OCI-LY7 (cell line): ENCODE measurements at places on chromosomes 12 and 14.

DNA sequence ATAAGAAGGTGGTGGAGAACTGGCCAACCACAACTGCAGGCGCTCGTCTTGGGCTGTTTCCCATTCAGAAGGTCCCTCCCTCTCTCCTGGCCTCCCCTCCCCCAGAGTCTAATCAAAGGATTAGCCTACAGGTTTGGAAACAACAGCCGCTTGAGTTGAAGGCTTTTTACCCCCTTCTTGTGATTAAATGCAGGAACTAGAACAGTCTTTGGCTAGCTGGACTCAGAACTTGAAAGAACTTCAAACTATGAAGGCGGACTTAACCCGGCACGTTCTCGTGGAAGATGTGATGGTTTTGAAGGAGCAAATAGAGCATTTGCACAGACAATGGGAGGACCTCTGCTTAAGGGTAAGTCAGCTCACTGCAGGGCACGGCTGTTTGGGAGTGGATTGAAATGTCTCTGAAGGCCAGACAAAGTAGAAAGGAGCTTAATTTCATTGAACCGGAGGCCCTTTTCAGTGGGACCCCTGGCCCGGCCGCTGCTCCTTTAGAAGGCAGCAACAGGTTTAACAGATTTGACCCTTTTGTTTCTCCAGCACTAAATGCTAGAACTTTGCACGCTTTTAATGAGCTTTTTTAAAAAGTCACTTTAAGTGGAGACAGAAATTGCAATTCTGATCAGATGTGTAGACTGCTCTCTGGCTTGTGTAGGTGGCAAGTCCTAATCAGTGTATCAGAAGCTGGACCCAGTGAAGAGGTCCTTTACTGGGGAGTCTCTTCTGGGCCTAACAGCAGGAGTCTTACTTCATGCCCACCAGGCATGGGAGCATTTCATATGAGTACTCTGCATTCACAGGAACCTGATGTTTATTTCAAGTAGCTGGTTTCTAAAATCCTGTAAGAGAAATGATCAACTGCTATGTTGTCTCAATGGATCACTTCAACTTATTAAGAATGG is 107.7 kb downstream of the ESR2 start:
- DNase-seq = no peak

DNA sequence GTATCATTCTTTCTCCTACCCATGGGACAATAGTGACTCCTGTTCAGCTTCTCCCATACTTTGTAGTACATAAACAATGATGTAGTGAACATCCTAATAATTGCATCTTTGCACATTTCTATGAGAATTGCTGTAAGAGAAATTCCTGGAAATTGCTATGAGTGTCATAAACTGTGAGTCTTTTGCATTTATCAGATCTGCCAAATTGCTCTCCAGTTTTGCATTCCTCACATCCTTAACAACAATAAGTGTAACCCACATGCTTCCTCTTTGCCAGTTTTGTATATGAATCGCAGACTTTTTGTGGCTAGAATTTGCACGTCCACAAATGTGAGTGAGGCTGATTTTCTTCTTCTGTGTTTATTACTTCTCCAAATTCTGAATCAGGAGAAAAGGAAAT is 124.0 kb upstream of the TBX5 start:
- no peak for DNase-seq

DNA sequence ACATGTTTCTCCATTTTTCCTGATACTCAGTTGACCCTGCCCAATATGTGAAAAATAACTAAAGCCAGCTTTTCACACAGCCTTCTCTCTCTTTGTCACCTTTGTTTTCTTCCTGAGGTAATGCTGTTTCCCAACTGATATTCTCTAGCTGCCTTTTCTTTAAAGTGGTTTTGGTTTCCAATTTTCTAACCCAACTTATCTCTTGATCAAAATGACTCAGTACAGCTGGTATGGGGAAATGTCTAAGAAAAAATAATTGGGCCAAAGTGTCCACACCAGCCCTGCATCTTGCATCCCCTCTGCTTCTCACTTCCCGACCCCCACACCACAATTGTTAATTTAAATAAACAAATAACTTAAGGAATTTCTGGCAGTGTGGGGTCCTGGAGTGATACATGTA is 193.8 kb downstream of the SYT1 start:
- no peak for DNase-seq

DNA sequence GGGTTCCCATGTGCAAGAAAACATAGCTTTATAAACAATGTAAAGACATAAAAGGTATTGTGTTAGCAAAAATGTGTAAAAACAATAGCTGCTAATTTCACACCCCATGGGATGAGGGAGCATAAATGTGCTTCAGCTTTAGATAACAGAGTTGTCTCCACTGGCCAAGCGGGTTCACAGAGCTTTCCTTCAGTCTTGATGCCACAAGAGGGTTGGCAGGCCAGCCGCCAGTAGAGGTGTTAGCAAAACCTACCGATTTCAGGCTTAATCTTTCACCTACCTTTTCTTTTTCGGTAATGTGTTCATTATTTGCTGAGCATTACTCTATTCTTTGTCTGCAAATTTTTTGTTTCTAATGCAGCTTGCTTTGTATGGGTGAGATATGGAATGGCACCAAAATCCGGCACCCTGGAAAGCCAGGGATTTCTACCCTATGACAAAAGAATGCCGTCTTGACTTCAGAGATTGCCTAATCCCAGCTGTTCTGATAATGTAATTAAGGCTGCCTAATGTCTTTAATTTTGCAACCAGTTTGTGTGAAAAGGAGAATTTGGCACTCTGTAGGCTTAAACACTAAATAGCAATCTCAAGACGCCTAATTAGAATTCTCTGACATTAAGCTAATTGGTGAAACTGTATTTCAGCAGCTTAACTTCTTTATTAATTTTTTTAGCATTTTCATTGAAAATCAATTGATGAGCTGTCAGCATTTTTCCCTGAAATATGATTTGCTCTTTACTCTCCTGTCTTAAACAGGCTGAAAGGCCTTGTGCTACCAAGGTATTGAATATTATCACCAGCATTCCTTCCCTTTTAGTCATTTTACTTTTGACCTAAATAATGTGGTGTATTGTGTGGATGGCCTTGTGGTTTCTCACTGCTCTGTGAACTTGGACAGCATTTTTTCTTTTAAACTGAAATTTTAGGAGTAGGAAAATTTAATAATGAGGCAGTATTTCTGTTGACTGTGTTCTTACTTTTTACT is 60.7 kb downstream of the POLR3B start:
- no peak for DNase-seq

DNA sequence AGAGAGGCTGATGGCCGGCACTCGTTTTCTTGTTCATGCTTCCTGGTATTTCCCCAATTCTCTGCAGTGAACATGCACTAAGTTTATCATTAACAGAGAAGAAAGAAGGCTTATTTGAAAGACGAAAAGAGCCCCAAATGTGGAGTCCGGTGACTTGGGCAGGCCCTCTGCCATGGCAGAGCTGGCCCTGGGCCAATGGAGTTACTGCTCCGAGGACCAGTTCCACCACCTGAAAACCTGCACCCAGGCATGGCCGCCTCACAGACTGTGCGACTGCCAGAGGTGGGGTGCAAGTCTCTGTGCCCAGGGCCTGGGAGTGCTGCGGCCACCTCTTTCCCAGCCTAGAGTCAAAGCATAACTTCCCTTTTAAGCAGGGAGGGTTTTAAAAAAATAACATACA is 24.9 kb downstream of the DEGS2 start:
- no peak for DNase-seq

DNA sequence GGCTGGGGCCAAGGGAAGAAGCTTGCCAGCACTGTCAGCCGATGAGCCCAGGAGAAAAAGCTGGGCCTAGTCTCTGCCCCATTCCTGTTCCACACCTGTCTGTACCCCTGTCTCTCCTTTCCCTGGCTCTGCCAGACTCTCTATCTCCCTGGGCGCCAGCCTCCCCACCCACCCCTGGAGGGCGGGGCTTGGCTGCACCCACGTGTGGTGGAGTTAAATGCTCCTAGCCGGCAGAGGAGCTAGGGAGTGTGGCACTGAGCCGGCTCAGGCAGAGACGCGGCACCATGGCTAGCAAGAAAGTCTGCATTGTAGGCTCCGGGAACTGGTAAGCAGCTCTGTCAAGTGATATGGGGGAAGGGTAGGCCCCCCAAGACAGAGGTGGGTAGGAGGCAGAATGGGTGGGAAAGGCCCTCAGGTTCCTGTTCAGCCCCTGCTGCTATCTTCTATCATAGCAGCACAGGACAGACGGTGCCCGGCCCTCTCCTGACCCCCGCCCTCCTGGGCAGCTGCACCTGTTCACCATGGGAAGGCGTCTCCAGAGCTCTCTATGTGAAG is at the start of gene GPD1:
Gene GPD1 (plus strand): TSS at position 242 of the 555 bp plus-strand sequence. CDS start 43 bp downstream, at position 285.
- DNase-seq = no peak

- no peak for DNase-seq
Observed at GRCh38 chr12:52585946-52586345, 12.3 kb upstream of the KRT74 start.

DNA sequence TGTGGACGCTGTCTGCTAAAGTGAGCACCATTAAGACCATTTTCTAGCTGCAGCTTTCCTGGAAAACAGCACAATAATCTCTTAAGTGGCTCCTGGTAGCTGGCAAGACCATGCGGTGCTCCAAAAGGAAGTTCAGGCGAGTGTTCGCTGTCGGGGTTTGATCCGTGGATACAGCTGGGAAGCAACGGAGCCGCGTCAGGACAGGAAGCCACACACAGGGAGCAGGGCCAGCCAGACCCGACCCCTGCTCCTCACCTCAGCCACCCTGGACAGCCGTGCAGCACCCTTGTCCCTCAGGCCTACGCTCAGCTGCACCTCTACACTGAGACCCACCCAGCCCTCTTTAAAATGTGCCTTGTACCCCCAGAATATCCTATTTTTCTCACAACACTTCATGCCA is 19.4 kb downstream of the ZFYVE21 start:
- no peak for DNase-seq

GRCh38 chr14:85688006-85688405 is 158.1 kb downstream of the FLRT2 start:
- DNase-seq = no peak

GRCh38 chr12:13223941-13224340 is 27.4 kb downstream of the EMP1 start:
- DNase-seq = no peak

- no peak for DNase-seq
Observed at GRCh38 chr14:101623685-101624444, 62.6 kb downstream of the DIO3 start.
